ENCODE measurements at places on chromosomes 7 and 10. TPM values are rescaled to one million over a fixed set of nuclear protein-coding genes. Genes with fewer than 3 reads are reported as not detected.

The SLIT1 gene
- total RNA-seq, result 0.07 TPM

The CXCL12 gene
- total RNA-seq, result 101 TPM

The SFRP5 gene
- not detected for total RNA-seq

The C10orf53 gene
- not detected for total RNA-seq

The IDI2 gene
- total RNA-seq, result not detected

The MSMB gene
- not detected for total RNA-seq

The C10orf62 gene
- not detected for total RNA-seq

The OSBPL3 gene
- total RNA-seq, result 8.0 TPM

The OLAH gene
- 0.26 TPM for total RNA-seq

The NXPH1 gene
- not detected for total RNA-seq

The PRF1 gene
- not detected for total RNA-seq

The HOXA6 gene
- total RNA-seq, result 1.4 TPM

The RHOBTB1 gene
- 15.8 TPM for total RNA-seq

The INMT gene
- 12.0 TPM for total RNA-seq

The RNF133 gene
- total RNA-seq, result 0.46 TPM

The ANKRD30A gene
- not detected for total RNA-seq

The SMKR1 gene
- total RNA-seq, result 0.20 TPM

The ADAM12 gene
- total RNA-seq, result 120 TPM

The BHLHA15 gene
- total RNA-seq, result 1.4 TPM

The FAM237B gene
- not detected for total RNA-seq

The MYL10 gene
- not detected for total RNA-seq

The CALCR gene
- not detected for total RNA-seq

The TMEM273 gene
- total RNA-seq, result 0.13 TPM

The TCAF2 gene
- total RNA-seq, result 7.2 TPM

The HOXA3 gene
- total RNA-seq, result 4.4 TPM

The RAPGEF5 gene
- 35.8 TPM for total RNA-seq

The PROSER2 gene
- 1.9 TPM for total RNA-seq

The DLG5 gene
- total RNA-seq, result 59.4 TPM

The XRCC2 gene
- total RNA-seq, result 1.2 TPM

The PHF14 gene
- total RNA-seq, result 20.7 TPM

The GAD2 gene
- total RNA-seq, result not detected
